ENCODE measurements at places on chromosomes 3 and 15. TPM values are rescaled to one million over a fixed set of nuclear protein-coding genes. Genes with fewer than 3 reads are reported as not detected.

GRCh38 chr15:55195996-55196395 is 745 bp downstream of the RSL24D1 start:
- no peak for DNase-seq

DNA sequence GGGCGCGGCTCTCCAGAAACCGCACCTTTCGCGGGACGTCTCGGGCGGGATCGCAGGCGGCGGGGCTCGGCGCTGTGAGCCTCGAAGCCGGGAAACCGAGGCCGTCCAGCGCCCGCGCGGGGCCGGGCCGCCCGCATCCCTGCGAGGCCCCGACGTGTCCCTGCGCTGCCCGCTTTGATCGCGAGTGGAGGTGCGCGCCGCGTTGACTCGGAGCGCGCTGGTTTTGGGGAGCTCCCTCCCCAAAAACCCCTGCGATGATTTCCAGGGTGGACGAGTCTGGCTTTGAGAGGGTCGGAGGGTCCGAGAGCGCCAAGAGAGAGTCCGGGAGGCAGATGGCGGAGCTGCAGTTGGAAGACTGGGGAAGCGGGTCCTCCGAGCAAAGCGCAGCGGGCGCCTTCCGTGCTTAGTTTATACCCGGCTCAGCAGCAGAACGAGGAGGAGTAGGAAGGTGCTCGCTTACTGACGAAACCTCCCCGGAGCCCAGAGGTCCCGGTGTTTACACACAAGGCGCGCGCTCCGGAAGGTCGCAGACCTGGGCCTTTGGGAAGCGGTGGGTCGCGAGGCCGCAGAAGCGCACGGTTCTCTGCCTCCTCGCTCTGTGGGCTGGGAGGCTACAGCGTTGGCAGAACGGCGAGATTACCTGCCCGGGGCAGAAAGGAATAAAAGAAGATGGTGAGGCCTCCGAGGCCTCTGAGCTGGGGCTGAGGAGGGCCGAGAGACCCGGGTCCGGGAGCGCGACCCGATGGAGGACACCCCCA is 687 bp downstream of the ALDH1A3 start:
- peak; percentile 53 for DNase-seq

DNA sequence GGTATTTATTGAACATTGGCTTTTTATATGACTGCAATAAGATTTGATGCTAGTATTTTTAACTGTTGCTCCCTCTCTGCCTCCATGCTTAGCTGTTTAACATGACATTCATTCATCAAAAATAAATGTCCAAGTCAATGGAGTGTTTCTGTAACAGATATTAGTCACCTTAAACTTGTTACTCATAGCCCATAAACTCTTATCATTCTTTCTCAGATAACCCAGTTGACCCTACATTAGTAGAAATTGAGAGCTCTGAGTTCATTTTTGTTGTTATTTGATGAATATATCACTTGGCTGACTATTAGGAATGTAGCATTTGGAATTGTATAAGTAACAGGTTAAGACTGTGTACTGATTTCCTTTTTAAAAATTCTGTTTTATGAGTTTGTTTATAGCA is 201.1 kb downstream of the UBE2E2 start:
- no peak for DNase-seq

Gene ZPLD1
- total RNA-seq, result not detected

Gene CACNA2D2
- 22.0 TPM for total RNA-seq

Gene CHRM5
- total RNA-seq, result not detected

Gene ADAMTS7
- 67.1 TPM for total RNA-seq

Gene ADAMTSL3
- 1.1 TPM for total RNA-seq

- no peak for DNase-seq
Observed at GRCh38 chr3:112097378-112097777, 11.2 kb downstream of the C3orf52 start.

GRCh38 chr3:160081958-160082533 is 93.4 kb downstream of the IL12A start:
- no peak for DNase-seq

Gene SSUH2
- 0.94 TPM for total RNA-seq

GRCh38 chr15:87477737-87478686 is 778.5 kb downstream of the NTRK3 start:
- no peak for DNase-seq

- no peak for DNase-seq
Observed at GRCh38 chr3:34056181-34056910, 257.9 kb downstream of the PDCD6IP start.

GRCh38 chr15:76169018-76169417 is 109.2 kb downstream of the TMEM266 start:
- DNase-seq, result peak; percentile 34

- DNase-seq, result no peak
Observed at GRCh38 chr3:13556207-13556606, 7.3 kb downstream of the FBLN2 start.

DNA sequence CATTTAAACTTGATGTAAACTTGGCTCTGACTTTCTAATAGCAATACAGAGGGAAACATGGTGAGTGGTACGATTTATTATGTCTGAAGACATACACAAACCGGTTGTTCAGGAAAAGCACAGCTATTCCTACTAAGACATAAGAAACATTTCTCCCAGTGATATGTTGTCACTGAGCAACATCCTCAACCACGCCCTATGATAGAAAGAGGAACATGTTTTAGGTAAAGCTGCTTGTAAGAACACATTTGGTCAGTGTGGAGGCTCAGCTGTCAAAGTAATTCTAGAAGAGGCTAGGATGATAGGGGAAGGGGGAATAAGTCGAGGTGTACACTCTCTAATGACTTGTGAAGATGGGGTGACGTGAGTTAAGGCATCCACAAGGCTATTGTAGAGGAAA is 42.7 kb upstream of the B3GNT5 start:
- no peak for DNase-seq

Gene EFCAB12
- total RNA-seq, result 0.34 TPM

Gene KIF7
- total RNA-seq, result 21.3 TPM

Gene ZXDC
- total RNA-seq, result 32.9 TPM

Gene RPL39L
- 78.3 TPM for total RNA-seq

- DNase-seq, result no peak
Observed at GRCh38 chr3:121223116-121223515, 315.1 kb downstream of the STXBP5L start.

GRCh38 chr3:100041328-100041749 is 73.0 kb downstream of the FILIP1L start:
- no peak for DNase-seq

GRCh38 chr3:127037021-127037400 is 54.1 kb downstream of the PLXNA1 start:
- no peak for DNase-seq

Gene CELSR3
- 27.9 TPM for total RNA-seq

DNA sequence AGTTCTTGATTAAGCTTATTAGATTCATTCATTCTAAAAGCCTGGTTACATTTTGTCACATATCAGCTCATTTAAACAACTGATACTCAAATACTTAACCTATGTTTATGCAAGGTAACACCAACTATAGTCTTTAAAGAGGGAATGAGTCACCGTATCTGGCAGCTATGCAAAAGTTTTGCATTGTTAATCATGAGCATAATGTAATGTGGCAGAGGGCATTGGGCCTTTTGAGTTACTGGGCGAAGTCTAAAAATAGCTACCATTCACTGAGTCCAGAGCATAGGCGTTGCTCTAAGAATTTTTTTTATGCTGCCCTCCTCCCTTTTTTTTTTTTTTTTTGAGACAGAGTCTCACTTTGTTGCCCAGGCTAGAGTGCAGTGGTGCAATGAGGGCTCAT is 277.7 kb upstream of the ZNF717 start:
- no peak for DNase-seq

DNA sequence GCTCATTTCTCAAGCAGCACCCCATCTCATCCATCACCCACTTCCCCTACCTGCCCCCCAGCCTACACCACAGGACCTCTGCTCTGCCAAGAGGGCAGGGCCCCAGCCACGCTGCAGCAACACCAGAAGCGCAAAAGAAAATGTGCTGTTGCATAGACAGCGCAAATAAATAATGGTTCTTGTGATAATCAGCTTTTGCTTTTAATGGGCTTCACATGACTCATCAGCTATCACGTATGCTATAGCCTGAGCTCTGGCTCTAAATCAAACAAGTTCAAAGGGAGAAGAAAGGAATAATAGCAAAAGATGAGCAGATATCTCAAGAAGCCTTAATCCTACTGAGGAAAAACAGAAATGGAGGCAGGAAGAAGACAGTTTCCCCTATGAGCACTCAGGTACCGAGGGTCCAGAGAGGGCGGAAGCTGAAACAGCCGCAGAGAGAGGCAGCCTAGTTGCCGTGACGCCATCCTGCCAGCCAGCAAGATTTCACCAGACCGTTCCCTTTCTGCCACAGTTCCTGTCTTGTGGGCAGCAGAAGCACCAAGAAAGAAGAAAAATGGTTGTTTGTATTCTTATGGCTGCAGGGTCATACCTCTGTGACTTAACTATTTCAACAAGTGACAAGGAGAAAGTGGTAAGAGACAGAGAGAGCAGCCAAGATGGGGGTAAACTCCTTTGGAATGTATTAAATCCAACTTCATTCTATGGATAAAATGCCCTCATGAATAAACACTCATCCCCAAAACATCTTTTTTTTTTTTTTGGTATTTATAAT is 22.0 kb downstream of the RAB27A start:
- no peak for DNase-seq

Gene PLEKHO2
- 21.9 TPM for total RNA-seq

Gene HDDC3
- 23.6 TPM for total RNA-seq

Gene CYP19A1
- not detected for total RNA-seq

Gene GP9
- not detected for total RNA-seq

Gene CSPG5
- total RNA-seq, result 3.3 TPM

Gene EPHB1
- 7.0 TPM for total RNA-seq

Gene NANOGP8
- total RNA-seq, result 2.1 TPM

DNA sequence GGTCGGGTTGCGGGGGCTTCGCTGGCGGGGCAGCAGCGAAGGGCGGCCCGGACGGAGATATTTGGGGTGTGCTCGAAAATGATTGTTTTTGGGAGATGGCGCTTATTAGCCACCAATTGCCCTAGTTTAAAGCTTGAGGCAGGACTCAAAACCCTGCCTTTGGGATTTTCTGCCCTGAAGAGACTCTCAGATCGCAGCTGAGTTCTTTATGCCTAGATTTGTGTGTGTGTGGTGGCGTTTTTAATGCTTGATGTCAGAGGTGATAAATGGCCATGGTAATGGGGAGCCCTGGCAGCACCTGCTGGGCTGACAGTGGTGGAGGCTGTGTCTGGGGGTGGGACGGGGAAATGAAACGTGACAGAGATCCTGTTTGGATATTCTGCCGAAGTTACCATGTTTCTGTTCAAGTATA is 604 bp downstream of the KCTD6 start:
- no peak for DNase-seq

GRCh38 chr3:160005004-160005403 is 16.4 kb downstream of the IL12A start:
- no peak for DNase-seq

GRCh38 chr3:49151610-49152009 is 14.5 kb downstream of the CCDC71 start:
- no peak for DNase-seq

- DNase-seq, result no peak
Observed at GRCh38 chr3:142355692-142356091, 92.1 kb downstream of the XRN1 start.

GRCh38 chr3:100682854-100683760 is 26.2 kb upstream of the TFG start:
- no peak for DNase-seq

Gene TTLL13
- total RNA-seq, result 0.18 TPM

GRCh38 chr15:40102897-40103858 is 5.5 kb downstream of the BMF start:
- DNase-seq, result peak; percentile 87

GRCh38 chr3:71580636-71581456 is 2.7 kb downstream of the FOXP1 start:
- no peak for DNase-seq

DNA sequence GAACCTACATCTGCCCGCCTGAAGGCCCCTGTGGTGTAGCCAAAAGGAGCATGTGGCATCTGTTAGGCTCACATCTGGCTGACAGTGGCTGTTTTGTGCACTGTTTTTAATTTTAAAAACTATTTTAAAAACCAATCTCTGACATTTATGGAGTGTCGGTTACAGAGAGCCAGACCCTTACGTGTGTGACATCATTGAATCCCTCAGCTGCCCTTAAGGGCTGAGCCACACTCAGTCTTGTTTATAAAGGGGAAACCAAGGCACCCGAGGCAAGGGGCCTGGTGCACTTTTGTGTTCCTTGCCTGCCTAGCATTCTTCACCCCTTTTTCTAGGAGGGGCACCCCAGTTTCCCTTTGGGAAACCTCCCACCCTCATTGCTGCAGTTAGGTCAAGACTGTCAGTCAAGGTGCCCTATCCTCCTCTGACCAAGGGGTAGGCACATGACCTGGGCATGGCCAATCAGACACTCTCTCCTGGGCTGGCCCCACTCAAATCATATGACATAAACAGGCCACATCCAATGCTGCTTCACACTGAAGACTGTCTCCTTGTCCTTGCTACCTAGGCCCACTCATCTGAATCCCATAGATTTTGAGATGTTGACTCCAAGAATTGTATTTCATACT is 105.3 kb downstream of the LSM3 start:
- no peak for DNase-seq

Gene MYZAP
- total RNA-seq, result 0.68 TPM

GRCh38 chr15:68434021-68434420 is 2.1 kb upstream of the ITGA11 start:
- no peak for DNase-seq

Gene ARHGAP11A
- 93.0 TPM for total RNA-seq

DNA sequence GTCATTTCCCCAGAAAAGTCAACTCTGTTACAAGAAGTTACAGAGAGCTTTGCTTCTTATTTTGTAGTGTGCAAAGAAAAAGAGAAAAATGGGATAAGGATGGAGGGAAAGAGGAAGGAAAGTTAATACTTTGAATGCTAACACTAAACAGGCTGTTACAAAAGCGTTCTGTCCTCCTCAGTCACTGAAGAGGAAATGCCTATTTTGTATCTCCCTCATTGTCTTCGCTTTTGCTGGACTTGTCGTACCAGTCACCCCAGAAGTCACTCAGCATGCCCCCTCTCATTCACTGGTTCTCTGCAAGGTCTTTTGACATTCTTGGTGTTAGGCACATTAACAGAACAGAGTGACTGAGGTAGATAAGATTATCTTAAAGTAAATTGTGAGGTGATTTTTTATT is 129.6 kb downstream of the ALCAM start:
- no peak for DNase-seq

GRCh38 chr3:23611737-23612295 is 193.9 kb upstream of the UBE2E1 start:
- DNase-seq, result no peak

Gene GABRB3
- 168 TPM for total RNA-seq

DNA sequence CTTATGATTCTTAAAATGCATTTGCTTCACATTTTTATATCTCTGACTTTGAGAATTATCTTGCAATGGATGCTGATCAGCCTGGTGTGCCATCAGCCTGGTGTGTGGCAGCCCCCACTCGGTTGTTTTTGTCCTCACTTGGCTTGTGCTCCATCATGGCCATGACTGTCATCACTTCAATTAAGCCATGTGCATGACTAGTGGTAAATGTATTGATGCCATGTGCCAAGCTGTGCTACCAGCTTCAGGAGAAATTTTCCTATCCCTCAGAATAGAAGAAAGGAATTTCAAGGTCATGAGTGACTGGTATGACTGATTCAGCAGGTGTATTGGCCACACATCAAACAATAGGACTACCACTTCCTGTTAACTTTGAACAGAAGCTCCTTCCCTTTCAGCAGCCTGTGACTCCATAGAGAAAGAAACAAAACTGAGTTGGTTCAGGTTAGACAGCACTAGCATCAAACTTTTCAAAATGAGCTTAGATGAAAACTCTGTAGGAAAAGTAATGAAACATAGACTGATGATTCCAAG is 251.7 kb downstream of the GRM7 start:
- no peak for DNase-seq
